ENCODE measurements at places on chromosomes 3 and 15.

- no peak for DNase-seq
Observed at GRCh38 chr3:117097351-117097750, 387.8 kb downstream of the TUSC7 start.

- no peak for DNase-seq
Observed at GRCh38 chr15:55873024-55873720, 120.2 kb downstream of the NEDD4 start.

DNA sequence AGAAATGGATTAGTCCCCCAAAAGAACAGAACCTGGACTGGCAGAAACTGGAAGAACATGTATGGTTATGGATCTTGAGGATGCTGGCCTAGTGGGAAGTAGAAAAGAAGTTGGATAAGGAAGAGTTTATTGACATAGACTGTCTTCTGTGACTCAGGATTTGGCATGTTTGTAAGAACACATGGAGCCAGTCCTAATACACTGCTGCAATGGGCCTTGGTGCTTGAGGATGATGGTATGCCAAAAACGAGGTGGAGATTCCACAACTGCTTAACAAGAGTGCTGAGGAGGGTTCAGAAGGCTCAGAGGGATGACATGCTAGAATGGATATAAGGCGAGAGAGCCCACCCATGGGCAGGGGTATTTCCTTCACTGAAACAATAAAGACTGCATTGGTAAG is 22.4 kb downstream of the LZTFL1 start:
- no peak for DNase-seq

DNA sequence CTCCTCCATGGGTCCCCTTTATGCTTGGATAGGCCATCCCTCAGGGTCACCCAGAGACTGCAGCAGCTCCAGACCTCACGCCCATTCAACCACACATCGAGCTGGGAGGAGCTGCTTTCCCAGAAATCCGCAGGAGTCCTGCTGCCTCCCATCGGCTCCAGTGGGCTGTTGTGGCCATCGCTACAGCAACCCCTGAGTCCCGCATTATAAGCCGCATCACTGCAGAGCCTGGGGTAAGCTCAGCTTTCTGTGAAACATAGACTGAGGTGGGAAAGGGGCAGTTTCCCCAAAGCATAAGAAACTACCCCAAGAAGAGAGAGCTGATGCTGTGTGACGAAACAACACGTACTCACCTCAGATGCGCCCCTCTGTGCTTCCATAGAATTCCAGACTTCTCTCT is 35.7 kb downstream of the MRPL46 start:
- no peak for DNase-seq

DNA sequence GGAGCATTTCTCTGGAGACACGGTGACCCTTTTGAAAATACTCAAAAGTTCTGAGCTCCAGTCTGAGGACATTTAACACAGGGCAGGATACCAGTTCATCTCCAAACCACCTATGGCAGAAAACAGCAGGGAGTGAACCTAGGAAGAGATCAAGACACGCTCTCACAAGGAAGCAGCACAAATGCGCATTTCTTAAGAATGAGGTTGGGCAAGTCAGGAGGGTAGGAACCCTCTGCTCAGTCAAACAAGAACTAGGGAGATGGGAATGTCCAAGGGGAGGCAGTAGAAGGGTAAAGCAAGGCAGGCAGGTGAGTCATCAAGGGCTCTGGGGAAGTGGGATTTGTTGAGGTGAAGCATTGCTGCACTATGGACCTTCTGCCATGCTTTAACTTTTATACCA is 60.3 kb upstream of the PSMD6 start:
- DNase-seq: no peak

DNA sequence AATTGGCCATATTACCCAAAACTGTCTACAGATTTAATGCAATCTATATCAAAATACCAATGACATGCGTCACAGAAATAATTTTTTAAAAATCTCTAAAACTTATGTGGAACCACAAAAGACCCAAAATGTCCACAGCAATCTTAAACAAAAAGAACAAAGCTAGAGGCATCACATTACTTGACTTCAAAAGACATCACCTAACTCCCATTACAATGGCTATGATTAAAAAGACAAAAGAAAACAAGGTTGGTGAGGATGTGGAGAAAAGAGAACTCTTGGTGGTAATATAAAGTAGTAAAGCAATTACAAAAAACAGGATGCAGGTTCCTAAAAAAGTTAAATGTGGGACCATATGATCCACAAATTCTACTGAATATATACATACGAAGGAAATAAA is 187.6 kb upstream of the CNTN6 start:
- no peak for DNase-seq

DNA sequence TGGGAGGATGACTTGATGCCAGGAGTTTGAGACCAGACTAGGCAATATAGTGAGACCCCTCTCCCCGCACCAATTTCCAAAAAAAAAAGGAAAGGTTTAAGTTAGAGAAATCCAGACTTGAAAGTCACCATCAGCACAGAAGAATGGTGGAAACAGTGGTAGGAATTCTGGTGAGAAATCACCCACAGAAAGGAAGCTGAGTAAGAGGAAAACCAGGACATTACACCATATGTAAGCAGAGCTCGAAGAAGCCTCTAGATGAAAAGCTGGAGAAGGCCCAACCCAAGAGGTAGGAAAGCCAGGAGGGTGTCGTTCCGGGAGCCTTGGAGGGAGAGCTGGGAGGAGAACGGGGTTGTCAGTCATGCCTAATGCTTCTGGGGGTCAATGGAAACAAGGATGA is 40.5 kb downstream of the RASGRP1 start:
- DNase-seq: no peak

GRCh38 chr15:35256141-35256540 is 171.0 kb upstream of the NANOGP8 start:
- DNase-seq: no peak

GRCh38 chr15:52179278-52180195 is 11.7 kb downstream of the GNB5 start:
- no peak for DNase-seq

- no peak for DNase-seq
Observed at GRCh38 chr15:39623529-39623931, 42.7 kb downstream of the THBS1 start.

GRCh38 chr3:129226374-129226773 is 23.0 kb upstream of the COPG1 start:
- DNase-seq: no peak

DNA sequence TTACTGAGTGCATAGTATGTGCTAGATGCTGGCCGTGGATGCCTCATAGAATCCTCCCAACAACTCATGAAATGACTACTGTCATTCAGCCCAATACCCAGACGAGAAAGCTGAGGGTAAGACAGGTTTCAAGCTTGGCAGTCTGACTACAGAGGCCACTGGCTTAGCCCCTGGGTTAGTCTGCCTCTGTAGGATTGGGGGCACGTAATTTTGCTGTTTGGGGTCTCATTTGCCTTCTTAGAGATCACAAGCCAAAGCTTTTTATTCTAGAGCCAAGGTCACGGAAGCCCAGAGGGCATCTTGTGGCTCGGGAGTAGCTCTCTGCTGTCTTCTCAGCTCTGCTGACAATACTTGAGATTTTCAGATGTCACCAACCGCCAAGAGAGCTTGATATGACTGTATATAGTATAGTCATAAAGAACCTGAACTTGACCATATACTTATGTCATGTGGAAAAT is 1.0 kb upstream of the CCR5 start:
- DNase-seq: no peak

DNA sequence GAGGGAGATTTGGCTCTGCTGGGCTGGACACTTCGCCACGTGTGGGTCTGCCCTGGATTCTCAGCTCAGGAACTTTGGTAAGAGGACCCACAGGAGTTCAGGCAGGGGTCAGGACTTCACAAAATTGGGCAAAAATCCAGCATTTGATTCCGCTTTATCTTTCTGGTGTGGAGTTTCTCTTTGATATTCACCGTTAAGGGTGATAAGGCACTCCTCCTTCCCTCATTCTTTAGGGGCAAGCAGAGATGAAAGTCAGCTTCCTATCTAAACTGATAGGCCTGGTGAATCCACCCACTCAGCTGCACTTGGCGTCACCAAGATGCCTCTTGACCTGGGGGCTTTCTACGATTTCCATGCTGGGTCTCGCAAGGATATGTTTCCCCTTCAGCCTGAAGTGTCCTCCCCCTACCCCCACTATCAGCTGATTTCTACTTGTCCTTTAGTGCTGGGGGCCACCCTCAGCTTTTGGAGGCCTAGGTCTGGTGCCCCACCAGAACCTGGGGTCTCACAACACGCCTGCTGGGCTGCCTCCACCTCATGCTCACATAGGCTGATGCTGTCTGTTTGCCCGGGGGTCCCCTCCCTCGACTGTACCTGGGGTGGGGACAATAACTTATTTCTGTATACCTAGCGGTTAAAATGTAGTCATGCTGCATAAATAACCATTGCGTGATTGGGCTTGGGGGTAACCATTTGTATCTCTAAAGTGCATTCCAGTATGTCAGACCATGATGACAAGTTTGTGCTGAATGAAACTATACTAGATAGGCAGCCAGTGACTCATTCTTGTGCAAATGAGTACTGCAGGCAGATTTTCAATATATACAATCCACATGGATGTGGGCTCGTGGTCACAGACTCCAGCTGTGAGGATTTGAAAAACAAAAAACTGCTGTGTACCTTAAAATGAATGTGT is 248.3 kb downstream of the ADAMTS17 start:
- no peak for DNase-seq

DNA sequence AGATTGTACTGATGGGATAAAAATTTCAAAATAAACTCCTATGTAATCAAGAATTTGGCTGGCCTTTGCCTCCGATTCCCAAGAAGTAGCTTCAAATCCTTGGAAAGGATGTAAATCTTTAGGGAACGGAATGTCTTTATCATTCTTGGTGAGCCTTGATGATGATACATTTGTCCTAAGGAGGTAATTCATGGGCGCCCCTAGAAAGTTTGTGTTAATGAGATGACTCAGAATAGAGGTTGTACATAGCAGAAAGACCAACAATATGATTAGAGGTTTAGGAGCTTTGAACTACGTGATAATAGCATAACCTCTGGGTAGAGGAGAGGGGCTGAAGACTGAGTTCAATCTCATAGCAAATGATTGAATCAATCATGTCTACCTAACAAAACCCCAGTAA is 248.6 kb upstream of the SLITRK3 start:
- no peak for DNase-seq

All from SK-N-MC (cell line).